ENCODE measurements at places on chromosomes 4 and X.

DNA sequence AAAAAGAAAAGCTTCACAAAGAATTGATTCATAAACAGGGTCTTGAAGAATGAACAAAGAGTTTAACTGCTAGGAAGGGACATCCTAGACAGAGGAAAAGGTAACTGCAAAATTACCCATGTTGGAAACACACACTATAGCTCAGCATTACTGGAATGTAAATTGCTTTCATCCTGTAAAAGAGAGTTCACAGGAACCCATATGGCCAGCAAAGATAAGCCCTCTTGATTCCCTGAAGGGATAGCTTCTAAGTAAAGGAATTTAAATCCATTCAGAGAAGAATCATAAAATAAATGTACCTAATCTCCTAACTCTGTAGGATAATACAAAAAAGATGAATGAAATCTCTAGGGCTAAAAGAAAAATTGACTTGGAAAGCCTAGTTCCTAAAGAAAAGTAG is 107.1 kb upstream of the INTU start:
- no peak for DNase-seq

DNA sequence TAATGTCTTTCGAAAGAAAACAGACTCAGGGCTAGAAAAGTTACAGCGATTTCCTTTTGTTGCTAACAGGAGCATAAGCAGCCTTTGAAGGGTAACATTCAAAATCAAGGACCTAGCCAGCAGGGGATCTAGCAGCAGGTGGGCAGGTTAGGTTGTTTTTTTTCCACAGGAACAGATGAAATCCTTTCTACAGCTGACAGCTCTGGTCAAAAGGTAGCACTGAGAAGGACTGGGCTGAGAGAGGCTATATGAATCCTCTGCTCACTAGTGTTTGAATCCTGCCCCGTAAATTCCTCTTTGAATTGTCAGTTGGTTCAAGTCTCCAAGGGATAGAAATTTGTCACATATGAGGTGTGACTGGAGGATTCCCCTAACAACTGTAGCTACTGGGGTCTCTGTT is 188.2 kb downstream of the SH2D1A start:
- DNase-seq: no peak

DNA sequence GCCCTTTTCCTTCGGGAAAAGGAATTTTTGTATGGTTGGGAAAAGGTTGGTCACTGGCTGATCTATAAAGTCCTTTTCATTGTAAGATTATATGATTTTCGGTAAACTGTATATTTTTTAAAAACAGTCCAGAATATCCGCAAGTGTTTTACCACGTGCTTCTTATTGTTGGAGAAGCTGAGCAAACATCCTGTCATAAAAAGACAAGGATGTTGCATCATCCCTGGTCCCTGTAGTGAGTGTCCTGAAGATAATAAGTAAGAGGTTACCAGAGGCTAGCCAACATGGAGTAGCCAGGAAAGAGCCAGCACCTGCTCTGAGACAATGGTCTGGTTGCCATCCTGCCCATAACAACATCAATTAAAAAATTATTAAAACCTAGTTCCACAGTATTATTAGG is 5.1 kb downstream of the CXCL9 start:
- no peak for DNase-seq

- no peak for DNase-seq
Measured at GRCh38 chrX:151402719-151403390, 5.8 kb downstream of the VMA21 start.

DNA sequence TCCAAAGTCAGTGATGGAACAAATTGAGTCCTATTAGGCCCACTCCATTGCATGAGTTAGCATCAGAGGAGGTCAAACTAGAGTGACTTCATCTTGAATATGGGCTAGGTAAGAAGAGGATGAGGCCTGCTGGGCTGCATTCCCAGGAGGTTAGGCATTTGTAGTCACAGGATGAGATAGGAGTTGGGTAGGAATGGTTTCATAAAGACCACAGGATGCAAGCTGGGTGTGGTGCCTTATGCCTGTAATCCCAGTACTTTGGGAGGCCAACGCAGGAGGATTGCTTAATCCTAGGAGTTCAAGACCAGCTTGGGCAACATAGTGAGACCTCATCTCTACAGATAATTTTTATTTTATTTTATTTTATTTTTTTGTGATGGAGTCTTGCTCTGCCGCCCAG is 26.8 kb downstream of the PDGFRA start:
- no peak for DNase-seq

DNA sequence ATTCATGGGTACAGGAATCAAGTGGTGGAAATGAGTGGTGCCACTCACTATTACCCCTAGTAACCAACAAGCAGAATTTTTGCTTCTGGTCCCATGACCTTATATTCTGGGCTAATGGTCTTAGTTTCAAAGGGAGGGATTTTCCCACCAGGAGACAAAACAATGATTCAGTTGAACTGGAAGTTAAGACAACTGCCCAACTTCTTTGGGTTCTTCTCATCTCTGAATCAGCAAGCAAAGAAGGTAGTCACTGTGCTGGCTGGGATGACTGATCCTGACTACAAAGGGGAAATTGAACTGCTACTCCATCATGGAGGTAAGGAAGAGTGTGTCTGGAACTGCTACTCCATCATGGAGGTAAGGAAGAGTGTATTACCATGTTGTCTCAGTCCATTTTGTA is 87.2 kb downstream of the IL13RA2 start:
- no peak for DNase-seq

- no peak for DNase-seq
Measured at GRCh38 chr4:21678711-21679110, 269.9 kb downstream of the KCNIP4 start.

- no peak for DNase-seq
Measured at GRCh38 chr4:126727461-126727860, 905.3 kb upstream of the INTU start.

DNA sequence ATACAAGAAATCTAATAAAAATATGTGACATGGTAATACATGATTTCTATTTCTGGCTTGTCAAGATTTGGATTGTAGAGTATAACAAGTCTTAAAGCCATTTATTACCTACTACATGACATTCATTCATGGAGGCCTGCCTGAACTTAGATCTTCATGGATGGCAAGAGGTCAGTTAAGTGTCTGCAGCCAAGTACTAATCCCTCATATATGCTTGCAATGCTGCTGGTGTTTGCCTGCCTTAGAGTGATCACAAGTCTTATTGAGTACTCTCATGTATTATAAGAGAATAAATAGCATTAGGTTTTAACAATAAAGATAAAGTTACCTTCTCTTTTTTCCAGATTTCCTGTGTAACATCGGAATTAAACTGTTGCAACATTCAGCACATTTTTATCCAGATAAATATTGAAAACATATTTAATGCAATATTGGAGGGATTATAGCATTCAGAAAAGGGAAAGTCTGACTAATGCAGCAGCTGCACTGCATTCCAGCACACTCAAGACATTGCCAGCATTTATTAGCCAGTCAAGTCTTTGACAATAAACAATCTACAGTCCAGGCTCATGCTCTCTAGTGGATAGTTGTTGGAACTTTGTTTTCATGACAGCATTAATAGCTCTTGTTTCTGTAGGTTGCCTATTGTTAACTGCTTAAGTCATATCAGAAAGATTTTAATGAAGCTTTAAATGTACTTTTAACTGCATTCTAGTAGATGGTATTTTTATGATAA is 737.1 kb downstream of the FAT4 start:
- peak; percentile 37 for DNase-seq

DNA sequence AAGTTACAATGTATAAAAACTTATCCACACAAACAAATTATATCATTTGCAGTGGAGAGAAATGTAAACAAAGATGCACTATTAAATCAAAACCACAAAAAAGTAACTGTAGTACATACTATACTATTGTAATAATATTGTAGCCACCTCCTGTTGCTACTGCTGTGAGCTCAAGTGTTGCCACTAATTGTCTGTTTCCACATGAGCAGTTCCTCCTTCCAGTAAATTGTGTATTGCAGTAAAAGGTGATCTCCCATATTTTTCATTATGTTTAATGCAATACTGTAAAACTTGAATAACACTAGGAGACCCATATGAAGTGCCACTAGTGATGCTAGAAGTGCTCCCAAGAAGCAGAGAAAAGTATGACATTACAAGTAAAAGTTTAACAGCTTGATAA is 11.7 kb downstream of the LIN54 start:
- no peak for DNase-seq

GRCh38 chrX:750263-750662 is 119.7 kb downstream of the SHOX start:
- DNase-seq: no peak

DNA sequence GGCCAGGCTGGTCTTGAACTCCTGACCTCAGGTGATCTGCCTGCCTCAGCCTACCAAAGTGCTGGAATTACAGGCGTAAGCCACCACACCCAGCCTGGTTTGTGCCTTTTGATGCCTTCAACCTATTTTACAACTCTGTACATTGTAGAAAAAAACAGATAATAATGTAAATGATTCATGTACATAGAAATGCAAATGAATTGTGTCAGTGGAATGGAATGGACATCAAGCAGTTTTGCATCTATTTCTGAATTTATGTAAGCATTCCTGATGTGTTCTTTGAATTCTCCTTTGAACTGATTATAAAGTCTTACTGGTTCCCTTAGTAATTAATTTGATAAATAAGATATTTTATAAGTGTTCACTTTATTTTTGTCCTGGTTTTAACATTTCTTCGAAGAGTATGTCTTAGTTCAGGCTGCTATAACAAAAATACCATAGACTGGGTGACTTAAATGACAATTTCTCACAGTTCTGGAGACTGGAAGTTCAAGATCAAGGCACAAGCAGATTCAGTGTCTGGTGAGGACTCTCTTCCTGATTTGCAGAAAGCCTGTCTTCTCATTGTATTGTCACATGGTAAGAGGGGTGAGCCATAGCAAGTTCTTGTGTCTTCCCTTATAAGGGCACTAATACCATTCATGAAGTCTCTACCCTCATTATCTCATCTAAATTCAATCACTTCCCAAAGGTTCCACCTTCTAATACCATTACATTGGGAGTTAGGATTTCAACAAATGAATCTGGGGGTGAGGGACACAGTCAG is 162.2 kb upstream of the S100G start:
- DNase-seq: no peak

DNA sequence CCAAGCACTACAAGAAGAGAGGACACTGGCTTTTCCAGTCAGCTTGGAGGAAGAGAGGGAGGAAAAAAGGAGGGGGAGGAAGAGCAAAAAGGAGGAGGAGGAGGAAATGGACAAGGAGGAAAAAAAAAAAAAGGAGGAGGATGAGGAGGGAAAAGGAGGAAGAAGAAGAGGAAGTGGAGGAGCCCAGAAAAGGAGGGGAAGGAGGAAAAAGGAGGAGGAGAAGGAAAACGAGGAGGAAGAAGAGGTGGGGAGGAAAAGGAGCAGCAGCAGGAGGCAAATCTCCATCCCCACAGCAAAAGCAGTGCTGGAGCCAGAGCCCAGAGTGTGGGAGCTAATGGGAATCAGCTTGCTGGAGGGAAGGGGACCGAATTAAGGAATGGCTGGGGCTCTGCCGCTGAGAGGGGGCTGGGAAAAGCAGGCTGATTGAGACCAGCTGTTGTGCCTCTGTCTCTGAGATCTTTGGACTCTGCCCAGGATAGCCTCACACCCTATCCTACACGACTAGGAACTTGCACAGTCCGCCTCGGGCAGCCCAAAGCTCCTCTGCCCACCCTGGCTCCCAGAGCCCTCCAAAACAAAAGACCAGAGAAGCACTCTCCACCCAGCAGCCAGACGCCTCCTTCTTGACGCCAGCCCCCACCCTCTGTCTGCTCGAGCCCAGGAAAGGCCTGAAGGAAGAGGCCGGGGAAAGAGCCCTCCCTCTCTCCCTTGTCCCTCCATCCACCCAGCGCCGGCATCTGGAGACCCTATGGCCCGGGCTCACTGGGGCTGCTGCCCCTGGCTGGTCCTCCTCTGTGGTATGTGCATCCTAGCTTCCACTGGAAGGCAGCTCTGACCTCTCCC is at the start of gene XPNPEP2:
XPNPEP2 (plus strand) TSS at position 514 of the 843 bp plus-strand sequence; CDS start at position 749, 235 bp downstream.
- DNase-seq: no peak

GRCh38 chrX:24241822-24242648 is 71.8 kb downstream of the SUPT20HL2 start:
- peak; percentile 11 for DNase-seq

Data from renal cortex interstitium (tissue), 15 donors.